ENCODE measurements at places on chromosomes 7 and 10.

- DNase-seq, result no peak
These were observed 7.6 kb downstream of the PNLIPRP1 start for GRCh38 chr10:116598329-116598728.

GRCh38 chr7:107951896-107952295 lies 51.1 kb downstream of the LAMB1 start:
- DNase-seq, result no peak

DNA sequence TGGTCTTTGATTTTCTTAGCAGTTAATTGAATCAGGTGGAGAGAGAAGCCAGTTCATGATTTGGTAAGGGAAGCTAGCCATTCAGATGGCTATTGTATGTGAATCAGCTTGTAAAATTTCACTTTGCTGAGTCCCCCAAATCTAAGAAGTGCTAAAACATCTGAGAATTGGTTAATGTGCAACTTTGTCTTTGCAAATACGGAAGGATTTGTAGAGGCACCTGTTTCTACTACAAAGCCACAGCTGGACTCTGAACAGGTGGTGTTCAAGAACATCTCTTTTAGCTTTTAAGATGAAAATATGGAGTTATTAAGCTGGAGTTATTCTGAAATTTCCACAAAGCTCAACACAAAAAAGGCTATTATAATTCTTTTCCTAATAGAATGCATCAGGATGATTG lies 132.6 kb downstream of the VPS50 start:
- no peak for DNase-seq

GRCh38 chr10:124677749-124678556 lies 66.2 kb downstream of the FAM53B start:
- DNase-seq, result no peak

GRCh38 chr10:96625173-96625572 lies 38.4 kb upstream of the TM9SF3 start:
- DNase-seq, result no peak

- DNase-seq, result no peak
These were observed 4.3 kb upstream of the TRPV6 start for GRCh38 chr7:142889816-142890215.

DNA sequence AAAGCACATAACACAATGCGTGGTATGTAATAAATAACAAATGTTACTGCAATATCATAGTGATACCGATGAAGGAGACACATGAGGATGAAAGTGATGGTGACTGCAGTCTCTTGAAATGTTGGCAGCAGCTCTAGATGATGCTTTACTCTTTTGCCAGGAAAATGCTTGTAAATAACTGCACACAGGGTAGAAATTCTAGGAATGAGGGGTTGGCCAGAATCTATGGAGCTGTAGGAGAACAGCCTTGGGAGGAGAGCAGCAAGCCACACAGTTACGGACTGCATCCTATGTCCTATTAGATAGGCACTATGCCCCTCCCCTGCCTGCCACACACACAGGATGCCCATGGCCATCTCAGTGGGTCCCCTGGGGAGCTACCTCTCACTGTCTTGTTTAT lies 97.6 kb upstream of the GSDME start:
- DNase-seq, result no peak

DNA sequence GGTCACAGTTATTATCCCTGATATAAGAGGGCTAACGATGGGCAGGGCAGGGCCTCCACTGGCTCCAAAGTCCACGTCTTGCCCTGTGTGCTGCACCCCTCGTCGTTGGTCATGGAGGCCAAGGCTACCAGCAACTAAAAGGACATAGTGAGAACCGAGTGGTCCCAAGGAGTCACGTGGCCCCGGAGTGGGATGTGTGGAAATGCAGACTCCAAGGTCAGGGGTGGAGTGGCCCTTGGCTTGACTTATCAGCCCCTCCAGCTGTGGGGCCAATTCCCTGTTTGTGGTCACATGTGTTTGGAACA lies 30.7 kb downstream of the BTBD16 start:
- no peak for DNase-seq

- DNase-seq, result no peak
These were observed 67.7 kb downstream of the COL13A1 start for GRCh38 chr10:69869291-69869961.

GRCh38 chr10:56722912-56723311 lies 361.9 kb upstream of the ZWINT start:
- DNase-seq, result no peak

DNA sequence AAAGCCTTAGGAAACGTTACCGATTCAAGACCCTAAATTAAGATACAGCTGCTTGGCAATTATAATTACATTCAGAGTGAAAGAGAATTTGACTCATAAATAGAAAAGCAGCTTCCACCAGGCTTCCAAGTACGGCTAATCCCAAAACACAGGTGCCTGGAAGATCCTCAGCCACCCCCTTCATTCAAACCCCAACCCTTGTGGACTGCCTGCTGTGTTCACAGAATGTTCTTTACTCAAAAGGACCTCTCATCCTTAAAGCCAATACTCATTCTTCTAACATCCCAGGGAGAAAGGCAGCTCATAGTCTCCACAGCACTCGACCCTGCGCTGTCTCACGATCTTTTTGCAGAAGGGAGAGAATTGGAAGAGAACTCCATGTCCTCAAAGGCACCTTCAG lies 32.9 kb downstream of the RNF32 start:
- no peak for DNase-seq

DNA sequence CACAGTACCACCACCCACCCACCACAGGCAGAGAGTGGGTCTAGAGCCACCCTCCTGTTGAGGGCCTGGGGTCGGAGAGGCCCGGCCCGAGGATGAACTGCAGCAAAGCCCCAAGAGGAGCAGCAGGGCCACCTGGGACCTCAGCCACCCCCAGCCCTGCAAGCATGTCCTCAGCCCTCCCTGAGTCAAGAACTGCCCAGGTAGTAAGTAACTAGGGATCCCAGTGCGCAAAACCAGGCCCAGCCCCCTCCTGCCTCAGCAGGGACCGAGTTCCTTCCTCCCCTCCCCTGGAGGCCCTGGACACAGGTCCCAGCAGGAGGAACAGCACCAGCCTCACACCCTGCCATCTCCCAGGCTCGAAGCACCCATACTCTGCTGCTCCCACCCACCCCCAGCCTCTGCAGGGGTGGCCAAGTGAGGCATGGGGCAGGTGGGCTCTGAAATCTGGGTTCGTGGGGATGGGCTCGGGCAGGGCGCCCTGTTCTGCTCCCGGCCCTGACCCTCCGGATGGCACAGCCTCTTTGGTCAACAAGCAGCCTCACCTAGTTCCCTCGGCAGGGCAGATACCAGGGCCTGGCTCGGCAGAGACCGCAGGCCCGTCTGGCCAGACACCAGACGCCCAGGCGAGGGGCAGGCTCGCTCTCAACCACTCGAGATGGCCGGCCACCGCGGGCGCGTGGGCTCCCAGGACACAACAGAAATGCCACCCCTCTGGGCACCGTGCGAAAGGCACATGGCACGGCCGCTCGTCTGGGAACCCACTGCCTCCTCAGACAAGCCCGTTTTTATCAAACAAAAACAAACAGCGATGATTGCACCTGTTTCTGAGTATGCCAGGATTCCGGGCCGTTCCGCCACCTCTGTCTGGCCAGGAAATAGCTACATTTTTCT lies 15.2 kb downstream of the PDGFA start:
- no peak for DNase-seq

- no peak for DNase-seq
These were observed 722.3 kb downstream of the KCNMA1 start for GRCh38 chr10:76915316-76915715.

GRCh38 chr7:85887133-85887532 lies 700.3 kb upstream of the SEMA3D start:
- DNase-seq, result no peak

GRCh38 chr10:106707657-106708056 lies 456.8 kb downstream of the SORCS1 start:
- no peak for DNase-seq

- no peak for DNase-seq
These were observed 312.8 kb upstream of the SORCS1 start for GRCh38 chr10:107477266-107477665.

DNA sequence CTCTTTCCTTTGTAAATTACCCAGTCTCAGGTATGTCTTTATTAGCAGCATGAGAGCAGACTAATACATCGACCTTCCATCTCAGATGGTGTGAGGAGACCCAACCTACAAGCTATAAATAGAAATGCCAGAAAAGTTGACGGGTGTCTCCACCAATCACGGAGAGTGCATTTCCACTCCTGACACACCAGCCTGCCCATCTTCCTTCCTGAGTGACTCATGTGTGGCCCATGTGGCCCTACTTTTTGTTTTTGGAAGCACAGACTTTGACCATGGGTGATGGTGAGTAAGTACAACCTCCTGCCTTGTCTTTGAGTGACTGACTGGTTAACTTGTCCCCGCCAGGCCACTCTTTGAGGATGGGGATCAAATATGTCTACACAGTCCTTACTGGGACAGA lies 147.0 kb downstream of the OAT start:
- no peak for DNase-seq

DNA sequence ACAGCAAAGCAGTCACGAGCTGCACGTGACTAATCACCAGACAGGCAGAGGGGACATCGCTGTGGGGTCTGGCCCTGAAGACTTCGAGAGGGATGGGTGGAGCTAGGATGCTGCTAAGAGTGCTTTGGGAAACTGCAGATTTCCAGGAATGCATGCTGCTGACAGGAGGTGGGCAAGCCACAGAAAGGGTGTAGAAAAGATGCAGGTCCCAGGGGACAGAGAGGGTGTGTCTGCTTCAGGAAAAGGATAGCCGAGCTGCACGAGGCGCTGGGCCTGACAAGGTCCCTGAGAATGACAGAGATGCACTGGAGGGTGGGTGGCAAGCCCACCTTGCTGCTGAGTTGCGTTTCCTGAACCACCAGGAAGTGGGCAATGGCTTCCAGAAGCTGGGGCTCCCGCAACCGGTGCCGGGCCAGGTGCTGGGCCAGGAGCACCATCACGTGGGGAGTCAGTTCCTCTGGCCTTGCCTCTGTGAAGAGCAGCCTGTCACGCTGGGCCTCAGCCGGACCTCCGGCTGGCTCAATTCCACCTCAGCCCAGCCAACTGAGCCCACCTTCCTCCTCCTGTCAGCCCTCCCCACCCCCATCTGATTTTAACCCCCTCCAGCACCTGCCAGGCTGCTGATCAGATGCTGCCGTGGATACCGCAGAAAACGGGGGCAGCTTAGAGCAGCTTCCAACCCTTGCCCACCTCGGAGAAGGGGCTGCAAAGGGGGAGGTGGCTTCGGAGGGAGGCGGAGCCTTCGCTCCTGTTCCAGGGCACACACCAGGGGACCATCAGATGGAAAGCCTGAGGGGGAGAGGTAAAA lies 2.2 kb downstream of the FASTK start:
- no peak for DNase-seq

- DNase-seq, result no peak
These were observed 306.4 kb downstream of the NXPH1 start for GRCh38 chr7:8739837-8740236.

GRCh38 chr10:77424257-77424656 lies 213.4 kb downstream of the KCNMA1 start:
- no peak for DNase-seq

GRCh38 chr10:110058212-110058611 lies 50.4 kb downstream of the ADD3 start:
- no peak for DNase-seq

DNA sequence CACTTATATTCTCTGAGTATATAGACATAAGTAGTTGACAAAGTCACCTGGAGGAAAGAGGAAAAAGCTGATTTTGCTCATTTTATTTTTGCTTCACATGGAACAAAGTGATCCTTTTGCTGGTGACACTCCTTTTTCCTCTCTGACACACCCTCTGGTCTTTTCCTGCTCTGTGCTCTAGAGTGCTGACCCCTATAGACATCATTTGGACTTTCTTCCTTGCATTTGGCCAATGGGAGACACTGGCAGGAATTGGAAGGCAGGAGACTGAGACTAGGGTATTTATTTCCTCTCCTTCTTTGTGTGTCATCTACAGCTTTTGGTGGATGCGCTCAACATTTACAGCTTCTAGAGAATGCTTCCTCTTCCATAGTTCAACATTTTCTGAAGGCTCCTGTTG lies 1078.1 kb downstream of the SORCS1 start:
- no peak for DNase-seq

DNA sequence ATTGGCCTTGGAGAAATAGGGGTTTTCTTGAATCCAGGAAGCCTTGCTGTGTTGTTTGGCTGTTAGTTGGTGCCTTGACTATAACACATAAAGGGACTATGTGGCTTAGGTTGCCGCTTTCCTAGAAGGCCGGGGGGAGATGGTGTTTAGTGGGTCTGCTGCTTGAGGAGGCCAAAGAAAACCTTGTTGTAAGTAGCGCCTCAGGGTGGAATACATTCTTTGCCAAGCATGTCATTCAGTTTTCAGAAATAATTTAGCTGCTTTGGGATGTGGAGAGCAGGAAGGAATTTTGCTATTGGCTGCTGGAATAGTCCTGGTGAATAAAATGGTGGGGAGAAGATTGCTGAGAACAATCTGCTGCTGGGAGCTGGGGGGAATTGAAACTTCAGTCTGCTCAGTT lies 132.9 kb upstream of the WNT16 start:
- DNase-seq, result no peak

- DNase-seq, result no peak
These were observed 58.0 kb upstream of the MYL10 start for GRCh38 chr7:101687081-101687480.

DNA sequence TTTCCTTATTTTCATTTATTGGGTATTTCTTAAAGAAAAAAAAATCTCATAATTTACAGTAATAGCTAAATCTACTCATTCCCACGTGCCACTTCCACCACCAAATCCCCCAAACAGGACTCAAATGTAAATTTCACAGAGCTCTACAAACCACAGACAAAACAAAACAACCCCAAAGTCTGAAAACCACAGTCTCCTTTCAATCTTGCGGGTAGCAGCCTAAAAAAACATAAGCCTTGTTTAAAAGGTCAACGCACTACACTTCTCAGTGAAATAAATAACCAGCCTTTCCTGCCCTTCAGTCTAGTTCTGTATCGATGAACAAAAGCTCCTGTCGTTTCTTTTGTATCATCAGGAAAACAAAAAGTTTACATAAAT lies 121.8 kb upstream of the AFAP1L2 start:
- no peak for DNase-seq

GRCh38 chr7:16712916-16713315 lies 40.6 kb upstream of the TSPAN13 start:
- DNase-seq, result no peak

DNA sequence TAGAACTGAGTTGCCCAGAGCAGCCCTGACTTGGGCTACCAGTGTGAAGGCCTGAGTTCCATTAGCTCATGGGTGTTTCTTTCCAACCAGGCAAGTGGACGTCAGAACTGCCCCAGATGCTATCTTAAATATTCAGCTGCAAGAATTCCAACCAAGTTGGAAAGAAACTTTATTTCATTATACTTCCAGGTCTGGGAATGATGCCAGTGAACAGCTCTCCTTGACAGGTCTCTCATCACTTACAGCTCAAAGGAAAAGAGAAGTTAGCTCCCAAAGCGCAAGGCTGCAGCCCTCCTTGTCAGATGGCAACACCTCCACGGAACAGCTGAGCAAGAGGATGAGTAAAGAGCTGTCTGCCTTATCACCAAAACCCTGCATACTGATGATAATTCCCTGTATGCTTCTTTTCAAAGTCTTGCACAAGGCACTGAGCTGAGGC lies 255.5 kb upstream of the AOAH start:
- DNase-seq, result no peak

- DNase-seq, result no peak
These were observed 34.4 kb downstream of the UBTD1 start for GRCh38 chr10:97532935-97533671.

GRCh38 chr10:93445097-93445960 lies 36.8 kb downstream of the MYOF start:
- no peak for DNase-seq

Data from cortex of kidney (tissue), 1 donor.